ENCODE measurements at places on chromosomes 3 and 15.

DNA sequence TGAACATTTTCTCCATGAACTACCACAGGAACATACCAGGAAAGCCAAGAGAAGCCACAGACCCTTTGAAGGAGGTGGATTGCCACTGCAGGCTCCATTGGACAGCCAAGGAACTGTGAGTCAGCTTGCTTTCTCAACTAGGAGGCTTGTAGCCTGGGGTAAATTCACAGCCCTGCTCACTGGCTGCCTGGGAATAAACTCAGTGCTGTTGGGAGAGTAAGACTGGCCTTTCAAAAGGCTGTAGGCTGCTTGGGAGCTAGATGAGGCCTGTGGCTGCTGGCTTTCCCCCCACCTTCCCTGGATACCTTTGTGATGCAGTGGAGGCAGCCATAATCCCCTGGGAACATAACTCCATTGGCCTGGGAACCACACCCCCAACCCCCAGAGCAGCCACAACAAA lies 223.5 kb upstream of the RBMS3 start:
- DNase-seq = no peak

DNA sequence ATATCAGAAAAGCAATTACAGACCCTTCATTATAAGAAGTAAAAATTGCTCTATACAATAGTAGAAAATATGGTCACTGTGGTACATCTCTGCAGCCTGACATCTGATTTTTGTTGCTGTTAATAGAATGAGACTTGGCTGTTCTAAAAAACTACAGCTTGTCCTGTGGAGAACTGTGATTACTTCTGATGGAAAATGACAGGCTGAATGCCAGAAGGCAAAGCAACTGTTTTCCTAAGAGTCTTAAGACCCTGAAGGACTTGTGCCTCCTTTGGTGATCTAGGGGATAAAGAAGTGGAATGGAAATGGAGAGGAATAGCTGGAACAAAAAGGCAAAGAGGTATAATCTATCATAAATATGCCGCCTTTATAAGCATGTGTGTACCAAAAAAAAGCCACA lies 314.8 kb downstream of the BCHE start:
- DNase-seq = no peak

DNA sequence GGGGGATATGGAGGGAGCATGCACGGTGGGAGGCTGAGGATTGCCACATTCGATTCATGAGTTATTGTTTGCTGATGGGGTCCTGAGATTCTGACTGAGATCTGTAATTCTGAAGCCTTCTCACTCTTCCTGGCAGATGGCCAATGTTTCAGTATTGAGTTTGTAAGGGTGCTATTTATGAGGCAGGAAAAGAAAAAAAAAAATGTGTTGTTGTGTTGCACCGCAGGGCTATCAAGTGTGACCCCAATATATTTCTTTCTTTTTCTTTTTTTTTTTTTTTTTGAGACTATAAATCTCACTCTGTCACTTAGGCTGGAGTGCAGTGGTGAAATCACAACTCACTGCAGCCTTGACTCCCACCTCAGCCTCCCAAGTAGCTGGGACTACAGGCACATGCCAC lies 3.2 kb upstream of the SENP2 start:
- peak; percentile 67 for DNase-seq

DNA sequence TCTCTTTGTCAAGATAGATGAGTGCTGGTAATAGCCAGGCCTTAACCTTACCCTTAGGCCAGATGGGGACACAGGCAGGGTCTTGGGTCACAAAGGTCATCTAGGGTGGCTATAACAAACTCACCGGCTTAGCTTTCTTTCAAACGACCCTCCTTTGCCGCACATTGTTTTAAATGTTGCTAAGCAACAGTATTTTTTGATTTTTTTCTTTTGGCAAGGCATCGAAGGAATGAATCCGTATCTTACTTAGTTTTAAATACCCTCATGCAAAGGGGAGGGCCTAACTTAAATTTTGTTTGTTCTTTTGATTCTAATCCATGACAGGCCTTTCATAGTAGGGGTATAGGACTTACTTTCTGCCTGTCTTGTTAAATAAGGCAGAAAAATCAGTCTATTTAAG lies 35.2 kb downstream of the ITPR1 start:
- DNase-seq = no peak

- DNase-seq = no peak
Observed at GRCh38 chr3:30475038-30475808, 131.2 kb upstream of the TGFBR2 start.

- DNase-seq = no peak
Observed at GRCh38 chr3:126307591-126308393, 49.4 kb downstream of the KLF15 start.

DNA sequence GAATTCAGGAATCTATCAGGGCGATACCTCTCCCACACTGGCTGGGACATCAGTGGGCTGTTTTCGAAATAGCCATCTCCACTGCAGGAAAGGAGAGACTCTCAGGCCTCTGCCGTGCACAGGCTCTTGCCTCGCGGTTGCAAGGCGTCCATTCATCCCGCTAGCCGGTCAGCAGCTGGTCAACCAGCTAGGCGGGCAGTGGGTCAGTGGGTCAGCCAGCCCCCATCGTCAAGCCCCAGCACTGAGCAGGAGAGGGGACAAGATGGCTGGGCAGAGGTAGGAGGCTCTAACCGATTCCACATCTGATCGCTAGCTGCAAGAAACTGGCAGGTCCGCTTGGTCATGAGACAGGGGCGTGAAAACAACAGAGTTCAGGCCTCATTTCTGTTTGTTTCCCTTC lies 45.1 kb downstream of the MUC4 start:
- no peak for DNase-seq

GRCh38 chr3:104746056-104746455 lies 620.7 kb upstream of the ALCAM start:
- DNase-seq = no peak

DNA sequence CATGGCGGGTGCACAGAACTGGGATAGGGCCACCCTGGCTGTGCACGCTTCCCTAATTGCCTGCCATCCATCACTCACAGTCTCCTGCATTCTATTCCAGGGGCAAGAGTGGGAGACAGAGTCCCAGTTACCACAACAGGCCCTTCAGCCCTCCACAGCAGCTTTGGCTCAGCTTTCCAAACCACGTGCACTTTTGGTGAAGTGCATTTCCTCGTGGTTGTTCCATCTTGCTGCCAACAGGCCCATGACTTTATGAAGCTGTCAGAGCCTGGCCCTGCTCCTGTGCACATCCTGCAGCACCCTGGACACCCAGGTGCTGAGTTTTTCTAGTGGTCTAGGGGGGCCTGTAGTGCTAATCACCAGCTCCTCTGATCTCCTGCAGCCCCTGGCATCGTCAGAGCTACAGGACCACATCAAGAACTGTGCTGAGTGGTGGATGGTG lies 110.2 kb downstream of the ADCY5 start:
- no peak for DNase-seq

DNA sequence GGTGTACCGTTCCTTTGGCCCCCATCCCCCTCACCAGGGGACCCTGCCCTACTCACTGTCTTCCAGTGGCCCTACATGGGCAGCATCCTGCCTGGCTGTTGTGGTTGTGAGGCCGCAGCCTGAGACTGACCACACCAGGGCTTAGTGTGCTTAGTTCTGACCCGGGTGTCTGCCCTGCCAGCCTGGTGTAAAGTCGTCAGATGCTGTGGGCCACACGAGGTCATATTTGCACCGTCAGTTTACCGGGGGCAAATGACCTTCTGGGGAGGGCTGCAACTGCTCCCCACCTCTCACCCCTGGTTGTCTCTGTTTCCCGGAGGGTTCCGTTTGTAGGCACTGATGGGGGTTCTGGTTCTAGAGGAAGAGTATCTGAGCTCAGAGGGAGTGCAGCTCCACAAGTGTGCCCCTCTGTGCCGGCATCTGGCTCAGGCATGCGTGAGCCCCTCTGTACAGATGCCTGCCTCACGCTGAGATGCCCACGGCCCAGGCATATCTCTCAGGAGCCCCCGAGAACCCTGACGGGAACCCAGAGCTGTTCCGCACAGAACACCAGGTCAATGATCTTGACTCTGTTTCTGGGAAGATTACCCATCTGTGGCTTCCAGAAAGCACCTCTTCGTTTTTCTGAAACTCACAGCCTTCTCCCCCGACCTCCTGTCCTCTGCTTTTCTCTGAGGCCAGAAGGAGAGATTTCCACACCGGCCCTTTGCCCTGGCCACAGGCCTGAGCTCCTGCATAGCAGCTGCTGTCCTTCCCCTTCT lies 19.2 kb downstream of the KLF13 start:
- no peak for DNase-seq

DNA sequence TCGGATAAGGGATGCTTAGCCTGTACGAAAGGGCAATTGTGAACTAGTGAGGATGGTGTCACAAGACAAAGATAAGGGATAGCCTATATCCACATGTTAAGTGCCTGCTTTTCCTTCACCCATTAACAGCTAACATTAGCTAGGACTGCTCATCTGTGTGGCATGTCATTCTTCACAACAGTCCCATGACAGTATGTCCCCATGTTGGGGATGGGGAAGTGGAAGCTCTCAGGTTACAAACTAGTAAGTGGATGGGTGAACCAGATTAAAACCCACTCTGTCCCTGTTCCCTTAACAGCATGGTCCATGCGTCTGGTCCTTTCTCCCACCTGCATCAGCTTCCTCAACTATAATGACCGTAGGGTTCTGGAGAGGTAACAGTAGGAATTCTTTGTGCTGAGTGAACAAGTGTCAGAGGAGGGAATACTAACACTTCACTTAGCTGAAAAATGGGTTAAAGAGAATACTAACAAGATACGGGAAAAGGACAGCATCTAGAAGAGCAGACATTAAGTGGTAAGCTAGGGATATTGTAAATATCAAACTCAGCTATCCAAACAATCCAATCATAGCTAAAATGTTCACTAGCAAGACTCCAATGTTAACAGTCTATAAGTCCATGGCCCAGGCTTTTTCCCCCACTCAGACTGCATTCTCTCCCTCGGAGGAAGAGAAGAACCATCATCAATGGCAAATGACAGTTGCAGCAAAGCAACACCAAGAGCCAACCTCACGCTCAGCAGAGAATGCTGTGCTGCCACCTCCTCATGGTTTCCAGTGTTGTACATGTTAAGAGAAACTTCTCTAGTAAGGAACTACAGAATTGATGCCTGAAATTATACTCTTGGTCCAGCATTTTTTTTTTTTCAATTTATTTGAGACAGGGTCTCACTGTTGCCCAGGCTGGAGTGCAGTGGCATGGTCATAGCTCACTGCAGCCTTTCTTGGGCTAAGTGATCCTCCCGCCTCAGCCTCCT lies 5.0 kb downstream of the RPLP1 start:
- DNase-seq = no peak

- DNase-seq = no peak
Observed at GRCh38 chr3:113662824-113663223, 33.6 kb downstream of the USF3 start.

GRCh38 chr15:73928971-73929627 lies 2.8 kb downstream of the LOXL1 start:
- DNase-seq = no peak

GRCh38 chr3:74137790-74138189 lies 476.7 kb downstream of the CNTN3 start:
- DNase-seq = no peak

DNA sequence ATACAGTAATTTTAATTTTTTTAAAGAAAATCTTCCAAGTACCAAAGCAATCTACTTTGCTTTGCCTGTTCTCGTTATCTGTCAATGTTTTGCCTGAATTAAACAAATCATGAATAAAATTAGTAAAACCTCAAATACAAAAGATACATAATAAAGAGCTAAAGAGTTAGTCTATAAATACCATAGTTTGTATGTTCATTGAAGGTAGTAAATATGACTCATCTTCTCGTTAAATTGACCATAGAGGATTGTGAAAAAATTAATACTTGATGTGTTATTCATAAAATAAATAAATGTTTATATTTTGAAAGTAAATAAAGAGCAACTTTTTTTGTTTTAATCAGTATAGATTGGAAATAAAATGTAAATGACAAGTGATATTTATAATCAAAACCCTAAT lies 246.5 kb upstream of the PLSCR5 start:
- no peak for DNase-seq

GRCh38 chr3:62954580-62954979 lies 79.4 kb upstream of the CADPS start:
- DNase-seq = no peak

- no peak for DNase-seq
Observed at GRCh38 chr15:59221511-59222505, 15.2 kb downstream of the LDHAL6B start.

DNA sequence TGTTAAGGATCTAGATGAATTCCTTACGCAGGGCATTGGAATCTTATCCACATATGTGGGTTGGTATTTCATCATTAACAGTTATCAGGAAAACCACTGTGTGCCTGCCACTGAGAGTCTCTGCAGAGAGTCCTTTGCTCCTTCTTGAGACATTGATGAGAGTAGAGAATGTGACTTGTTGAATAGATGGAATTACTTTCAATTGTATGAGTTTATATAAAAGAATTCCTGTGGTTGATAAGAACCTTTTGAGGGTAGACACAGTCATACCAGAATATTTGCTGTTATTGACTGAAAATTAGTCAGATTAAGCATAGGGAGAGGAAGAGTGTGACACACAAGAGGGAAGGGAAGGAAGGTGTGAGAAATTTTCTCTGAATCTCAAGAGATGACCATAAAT lies 30.8 kb downstream of the ARHGEF26 start:
- no peak for DNase-seq

DNA sequence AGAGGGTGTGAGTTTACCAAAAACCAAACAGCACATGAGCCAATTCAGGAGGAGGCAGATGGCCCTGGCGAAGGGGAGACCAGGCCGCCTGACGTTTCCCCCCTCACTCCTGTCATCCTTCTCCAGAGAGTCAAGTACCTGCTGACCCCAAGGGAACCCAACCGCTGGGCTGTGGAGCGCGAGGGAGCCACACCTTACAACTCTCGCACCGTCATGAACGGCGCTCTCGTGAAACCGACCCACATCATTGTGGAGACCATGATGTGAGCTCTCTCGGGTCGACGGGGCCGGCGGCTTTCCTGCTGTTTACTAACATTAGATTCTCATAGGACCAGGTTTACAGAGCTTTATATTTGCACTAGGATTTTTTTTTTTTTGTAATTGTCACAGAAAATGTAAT lies 55.4 kb downstream of the GRIP2 start:
- no peak for DNase-seq

DNA sequence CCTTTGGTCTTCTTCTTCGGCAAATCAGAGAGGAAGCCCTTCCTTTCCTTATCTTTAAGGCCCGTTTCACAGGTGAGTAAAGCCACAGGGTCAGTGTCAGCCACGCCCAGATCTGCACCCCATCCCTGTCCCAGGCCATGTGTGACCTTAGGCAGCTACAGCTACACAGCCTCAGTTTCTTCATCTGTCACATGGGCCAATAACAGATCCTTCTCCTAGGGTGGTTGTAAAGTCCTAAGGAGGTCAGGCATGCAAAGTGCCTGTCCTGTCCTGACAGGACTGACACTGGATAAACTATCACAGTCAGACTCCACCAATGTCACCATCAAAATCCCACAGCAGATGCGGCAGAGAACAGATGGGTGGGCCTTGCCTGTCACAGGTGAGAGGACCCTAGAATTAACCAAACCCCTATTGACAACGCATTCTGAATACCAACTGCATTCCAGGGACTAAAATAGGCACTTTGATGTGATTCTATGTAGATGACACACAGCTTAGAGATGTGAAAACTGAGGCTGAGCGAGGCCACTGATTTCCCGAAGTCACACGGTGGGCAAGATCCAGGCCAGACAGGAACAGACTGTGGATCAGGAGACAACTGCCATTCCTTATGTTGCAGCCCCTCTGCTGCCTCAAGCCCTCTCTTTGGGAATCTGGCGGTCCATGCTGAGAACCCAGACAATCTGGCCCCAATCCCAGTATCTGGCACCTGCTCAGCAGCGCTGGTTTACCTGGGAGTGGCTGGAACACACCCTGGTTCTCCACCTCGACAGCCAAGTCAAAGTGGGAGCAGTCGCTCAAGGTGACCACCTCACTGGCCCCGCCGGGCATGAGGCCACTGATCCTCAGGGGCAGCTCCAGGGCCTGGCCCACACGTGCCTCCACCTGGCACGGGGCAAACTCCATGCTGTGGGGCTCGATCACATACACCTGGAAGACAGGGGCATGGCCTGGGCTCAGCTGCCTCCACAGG lies 48.7 kb downstream of the NUP210 start:
- no peak for DNase-seq

All from T-helper 2 cell (primary cell).